Activated CD8-positive, alpha-beta T cell treated with anti-CD3 and anti-CD28 coated beads, Interleukin-2, amount 10 ng/mL, durations not matched to agents 7 days and 5 days (primary cell): ENCODE measurements at places on chromosomes 13 and 19.

- no peak for DNase-seq
- H3K4me3 ChIP-seq, result no peak overlapping the region
- no peaks in the 10 kb centered on the region for H3K36me3 ChIP-seq
- no peaks in the 10 kb centered on the region for H3K4me1 ChIP-seq
Observed at GRCh38 chr13:43516401-43516833, 270.4 kb downstream of the ENOX1 start.

DNA sequence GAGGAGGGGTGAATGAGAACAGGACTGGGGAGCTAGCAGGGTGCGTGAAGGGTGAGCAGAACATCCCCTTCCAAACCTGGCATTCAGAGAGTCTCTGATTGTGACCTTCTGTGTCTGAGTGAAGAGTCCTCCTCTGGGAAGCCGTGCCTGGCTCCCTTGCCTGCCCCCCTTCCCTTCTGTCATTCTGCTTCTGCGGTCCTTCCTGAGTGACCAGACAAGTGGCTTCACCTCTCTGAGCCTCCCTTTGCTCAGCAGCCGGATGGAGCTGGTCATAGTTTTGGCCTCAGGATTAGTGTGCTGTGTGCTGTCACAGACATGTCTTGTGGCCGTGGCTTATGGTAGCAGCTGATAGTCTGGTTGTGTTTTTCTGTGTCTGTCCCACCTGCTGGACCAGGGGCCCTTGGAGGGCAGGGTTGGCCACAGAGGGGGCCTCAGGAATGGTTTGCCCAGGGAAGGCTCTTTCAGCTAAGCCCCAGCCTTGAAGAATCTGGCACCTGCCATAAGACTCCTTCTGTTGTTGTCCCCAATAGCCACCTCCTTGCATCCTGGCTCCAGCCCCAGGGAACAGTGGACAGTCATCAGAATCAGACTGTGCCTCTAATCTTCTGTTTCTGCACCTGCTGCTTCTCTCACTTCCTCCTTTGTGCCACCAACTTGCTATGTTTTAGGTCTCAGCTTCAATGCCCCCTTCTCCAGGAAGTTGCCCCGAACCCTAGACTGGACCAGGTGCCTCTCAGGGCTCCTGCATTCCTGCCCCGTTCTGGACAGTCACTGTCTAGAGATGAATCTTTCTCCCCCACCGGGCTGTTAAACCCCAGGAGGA is 5.9 kb downstream of the CLPTM1 start:
- no peaks in the 10 kb centered on the region for H3K27me3 ChIP-seq
- peaks cover 11% of the 10 kb centered on the region for H3K36me3 ChIP-seq
- no peak overlapping the region for H3K4me3 ChIP-seq
- peak overlapping the region; percentile 45 for H3K27ac ChIP-seq
- peaks cover 23% of the 10 kb centered on the region for H3K4me1 ChIP-seq
- no peak for DNase-seq

- H3K27me3 ChIP-seq, result peaks cover 15% of the 10 kb centered on the region
- no peak overlapping the region for H3K27ac ChIP-seq
- peak; percentile 40 for DNase-seq
Observed at GRCh38 chr19:50427997-50428425, 4.7 kb upstream of the MYBPC2 start.

DNA sequence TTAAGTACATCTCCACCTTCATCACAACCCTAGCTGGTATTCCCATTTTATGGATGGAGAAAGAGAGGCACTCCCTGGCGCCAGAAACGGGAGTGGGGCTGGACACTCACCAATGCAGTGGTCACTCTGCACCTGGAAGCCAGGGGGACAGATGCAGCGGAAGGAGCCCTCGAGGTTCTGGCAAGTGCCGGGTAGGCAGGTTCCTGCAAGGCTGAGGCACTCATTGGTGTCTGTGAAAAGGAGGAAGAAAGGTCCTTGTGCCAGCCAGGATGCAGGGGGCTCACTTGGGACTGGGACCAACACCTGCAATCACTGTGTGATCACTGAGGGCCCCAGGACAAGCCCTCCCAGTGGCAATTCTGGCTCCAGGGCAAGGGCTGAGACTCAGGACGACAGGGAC is 41.8 kb downstream of the CCL25 start:
- H3K27me3 ChIP-seq, result peaks cover 3% of the 10 kb centered on the region
- no peaks in the 10 kb centered on the region for H3K4me1 ChIP-seq
- H3K27ac ChIP-seq, result no peak overlapping the region
- H3K36me3 ChIP-seq, result peaks cover 4% of the 10 kb centered on the region

GRCh38 chr19:21569494-21569865 is 64.1 kb downstream of the ZNF429 start:
- H3K27ac ChIP-seq, result peak overlapping the region; percentile 96
- H3K4me1 ChIP-seq, result peaks cover 18% of the 10 kb centered on the region
- H3K4me3 ChIP-seq, result peak overlapping the region; percentile 94

DNA sequence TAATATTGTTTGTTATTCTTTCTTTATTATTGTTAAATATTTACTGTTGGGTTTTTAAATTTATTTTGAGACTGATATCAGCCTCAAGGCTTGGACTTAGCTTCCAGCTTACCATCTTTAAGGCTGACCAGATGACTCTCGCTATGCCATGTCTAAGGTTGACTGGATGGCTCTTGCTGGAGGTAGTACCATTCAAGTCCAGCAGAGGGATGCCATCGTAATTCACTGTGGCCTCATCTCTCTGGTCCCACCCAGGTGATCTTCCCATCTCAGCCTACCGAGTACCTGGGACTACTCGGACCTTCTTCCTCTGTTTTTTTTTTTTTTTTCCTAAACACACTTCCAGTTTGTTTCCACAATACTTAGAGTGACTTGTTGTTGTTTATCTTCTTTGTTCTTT is 41.7 kb upstream of the ZNF91 start:
- H3K27me3 ChIP-seq, result no peaks in the 10 kb centered on the region
- no peak overlapping the region for H3K4me3 ChIP-seq
- peaks cover 2% of the 10 kb centered on the region for H3K36me3 ChIP-seq
- no peak for DNase-seq
- no peak overlapping the region for H3K27ac ChIP-seq
- no peaks in the 10 kb centered on the region for H3K4me1 ChIP-seq

GRCh38 chr13:53013113-53013512 is 15.5 kb upstream of the OLFM4 start:
- no peaks in the 10 kb centered on the region for H3K4me1 ChIP-seq
- no peak overlapping the region for H3K4me3 ChIP-seq
- no peak for DNase-seq
- H3K27me3 ChIP-seq, result peaks cover 4% of the 10 kb centered on the region
- H3K27ac ChIP-seq, result no peak overlapping the region

GRCh38 chr19:38360839-38361631 is 13.3 kb upstream of the PSMD8 start:
- peaks cover 32% of the 10 kb centered on the region for H3K27me3 ChIP-seq
- peaks cover 18% of the 10 kb centered on the region for H3K4me1 ChIP-seq
- no peaks in the 10 kb centered on the region for H3K36me3 ChIP-seq
- H3K4me3 ChIP-seq, result peak overlapping the region; percentile 86
- no peak for DNase-seq
- no peak overlapping the region for H3K27ac ChIP-seq

DNA sequence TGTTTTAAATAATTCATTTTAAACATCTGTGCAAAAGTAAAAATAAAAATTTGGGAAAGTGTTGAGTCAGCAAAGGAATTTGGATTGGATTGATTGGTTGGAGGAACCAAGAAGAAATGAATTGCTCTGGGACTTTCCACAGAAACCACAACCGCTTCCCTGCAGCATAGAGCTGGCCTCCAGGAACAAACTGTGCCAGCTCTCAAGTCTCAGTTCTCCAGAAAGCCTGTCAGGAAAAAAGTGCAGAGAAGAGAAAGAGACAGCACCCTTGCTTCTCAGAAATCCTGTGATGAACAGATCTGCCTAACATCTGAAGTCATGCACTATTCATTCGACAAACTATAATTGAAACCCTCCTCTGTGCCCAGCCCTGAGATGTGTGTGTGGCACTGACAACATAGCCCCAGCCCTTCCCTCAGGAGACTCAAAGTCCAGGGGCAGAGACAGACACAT is 14.8 kb downstream of the LYPD3 start:
- peaks cover 18% of the 10 kb centered on the region for H3K4me1 ChIP-seq
- no peaks in the 10 kb centered on the region for H3K36me3 ChIP-seq
- H3K27me3 ChIP-seq, result no peaks in the 10 kb centered on the region
- H3K27ac ChIP-seq, result no peak overlapping the region

DNA sequence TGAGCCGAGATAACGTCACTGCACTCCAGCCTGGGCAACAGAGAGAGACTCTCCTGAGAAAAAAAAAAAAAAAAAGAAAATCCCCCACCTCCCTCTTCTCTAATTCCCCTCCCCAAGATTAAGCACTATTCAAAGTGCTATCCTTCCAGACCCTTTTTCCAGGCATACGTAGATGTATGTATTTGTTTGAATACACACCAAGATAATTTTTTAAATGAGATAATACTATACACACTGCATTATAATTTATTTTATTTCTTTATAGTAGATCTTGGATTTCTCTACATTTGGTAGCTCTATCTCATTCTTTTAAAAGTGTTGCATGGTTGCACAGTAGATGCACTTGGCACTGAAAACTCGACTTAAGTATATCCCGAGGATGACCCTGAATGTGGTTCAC is 32.5 kb downstream of the CAB39L start:
- no peak overlapping the region for H3K4me3 ChIP-seq
- H3K36me3 ChIP-seq, result no peaks in the 10 kb centered on the region
- no peak for DNase-seq

DNA sequence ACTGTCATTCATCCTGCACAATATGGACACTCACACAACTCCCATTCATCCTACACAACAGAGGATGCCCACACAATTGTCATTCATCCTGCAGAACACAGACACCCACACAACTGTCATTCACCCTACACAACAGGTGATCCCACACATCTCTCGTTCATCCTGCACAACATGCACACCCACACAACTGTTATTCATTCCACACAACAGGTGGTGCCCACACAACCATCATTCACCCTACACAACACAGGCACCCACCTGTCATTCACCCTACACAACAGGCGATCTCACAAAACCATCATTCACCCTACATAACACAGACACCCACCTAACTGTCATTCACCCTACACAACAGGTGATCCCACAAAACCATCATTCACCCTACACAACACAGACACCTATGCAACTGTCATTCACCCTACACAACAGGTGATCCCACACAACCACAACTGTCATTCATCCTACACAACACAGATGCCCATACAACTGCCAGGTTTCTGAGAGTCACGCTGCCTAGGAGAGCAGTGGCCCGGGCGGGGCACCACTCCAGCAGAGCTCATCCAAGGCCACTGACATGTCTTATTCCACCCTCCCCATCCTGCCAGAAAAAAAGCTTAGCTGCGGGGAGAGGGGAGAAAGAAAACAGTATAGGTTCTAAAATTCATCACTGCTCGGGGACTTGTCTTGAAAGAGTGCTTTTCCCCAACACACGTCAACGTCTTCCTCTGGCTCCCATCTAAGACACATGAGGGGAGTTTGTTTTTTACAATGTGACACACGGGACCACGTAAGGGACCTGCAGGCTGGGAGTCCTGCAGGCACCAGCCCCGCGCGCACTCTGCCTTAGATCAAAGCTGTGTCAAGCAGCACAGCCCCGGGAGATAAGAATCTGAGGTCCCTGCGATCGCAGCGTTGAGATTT is 44.0 kb downstream of the KLF2 start:
- H3K27me3 ChIP-seq, result peaks cover 11% of the 10 kb centered on the region
- peaks cover 38% of the 10 kb centered on the region for H3K4me1 ChIP-seq
- H3K4me3 ChIP-seq, result no peak overlapping the region
- peaks cover 27% of the 10 kb centered on the region for H3K36me3 ChIP-seq

DNA sequence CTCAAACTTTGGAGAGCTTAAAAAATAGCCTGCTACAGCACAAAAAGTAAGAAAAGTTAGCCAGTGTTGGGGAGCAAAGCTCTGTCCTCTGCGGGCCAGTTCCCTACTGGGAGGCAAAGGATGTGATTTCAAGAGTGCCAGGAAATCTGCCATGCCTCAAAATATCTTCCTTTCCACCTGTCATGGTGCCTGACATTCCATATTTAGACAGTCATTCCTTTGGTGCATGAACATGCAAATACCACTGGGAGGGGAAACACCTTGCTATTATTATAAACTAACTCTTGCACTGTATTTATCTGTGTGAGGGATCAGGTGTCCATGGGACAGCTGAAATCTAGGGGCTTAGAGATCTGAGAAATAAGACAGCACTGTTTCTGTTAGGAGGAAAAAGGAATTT is 10.3 kb downstream of the FREM2 start:
- no peaks in the 10 kb centered on the region for H3K36me3 ChIP-seq
- no peak for DNase-seq
- H3K27ac ChIP-seq, result no peak overlapping the region
- no peak overlapping the region for H3K4me3 ChIP-seq
- H3K27me3 ChIP-seq, result no peaks in the 10 kb centered on the region

DNA sequence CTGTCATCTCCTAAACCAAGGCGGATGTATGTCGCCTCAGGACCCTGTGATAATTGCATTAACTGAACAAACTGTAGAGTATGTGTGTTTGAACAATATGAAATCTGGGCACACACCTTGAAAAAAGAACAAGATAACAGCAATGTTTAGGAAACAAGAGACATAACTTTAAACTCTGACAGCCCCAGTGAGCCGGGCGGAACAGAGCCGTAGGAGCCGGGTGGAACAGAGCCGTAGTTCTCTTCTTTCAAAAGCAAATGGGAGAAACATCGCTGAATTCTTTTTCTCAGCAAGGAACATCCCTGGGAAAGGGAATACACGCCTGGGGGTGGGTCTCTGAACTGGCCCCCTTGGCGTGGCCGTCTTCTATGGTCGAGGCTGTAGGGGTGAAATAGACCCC is 31.8 kb upstream of the ZNF675 start:
- H3K27me3 ChIP-seq, result peaks cover 2% of the 10 kb centered on the region
- H3K4me1 ChIP-seq, result peaks cover 4% of the 10 kb centered on the region
- H3K36me3 ChIP-seq, result peaks cover 4% of the 10 kb centered on the region
- no peak for DNase-seq

DNA sequence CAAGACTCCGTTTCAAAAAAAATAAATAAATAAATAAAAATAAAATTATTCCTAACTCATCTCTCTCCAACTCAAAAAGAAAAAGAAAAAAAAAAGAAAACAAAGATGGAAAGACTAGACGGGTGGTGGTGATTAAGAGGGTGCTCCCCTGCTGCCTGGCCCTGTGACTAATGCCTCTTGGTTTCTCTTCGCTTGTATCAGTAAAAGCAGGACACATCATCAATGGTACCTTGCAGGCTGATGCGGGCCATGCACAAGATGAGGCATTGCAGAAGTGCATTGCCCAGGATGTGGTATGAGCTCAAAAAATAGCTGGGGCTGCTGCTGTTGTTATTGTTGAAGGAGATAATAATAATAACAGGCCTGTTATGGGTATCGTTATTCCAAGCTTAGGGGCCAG is 14.6 kb downstream of the ACER1 start:
- H3K27me3 ChIP-seq, result peaks cover 1% of the 10 kb centered on the region
- H3K4me3 ChIP-seq, result no peak overlapping the region
- DNase-seq, result no peak
- no peak overlapping the region for H3K27ac ChIP-seq
- H3K4me1 ChIP-seq, result no peaks in the 10 kb centered on the region
- no peaks in the 10 kb centered on the region for H3K36me3 ChIP-seq

DNA sequence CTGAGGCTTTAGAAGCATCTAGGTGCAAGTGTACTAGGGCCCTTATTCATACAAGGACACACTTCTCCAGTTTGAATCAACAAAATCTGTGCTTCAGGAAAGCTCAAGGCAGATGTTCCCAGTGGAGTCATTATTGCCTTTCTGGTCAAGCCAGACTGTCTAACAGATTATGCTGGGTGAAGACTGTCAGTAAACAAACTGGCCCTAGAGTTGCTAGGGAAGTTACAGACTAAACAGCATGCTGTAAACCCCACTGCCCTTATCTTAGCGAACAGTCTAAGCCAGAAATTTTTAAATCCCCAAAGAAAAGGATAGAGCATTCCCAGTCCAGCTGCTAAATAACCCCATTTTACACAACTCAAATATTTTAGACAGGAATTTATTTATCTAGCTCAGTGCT is 1701.3 kb upstream of the PRR20A start:
- H3K4me3 ChIP-seq, result no peak overlapping the region
- no peaks in the 10 kb centered on the region for H3K36me3 ChIP-seq
- no peak for DNase-seq
- H3K4me1 ChIP-seq, result no peaks in the 10 kb centered on the region
- no peak overlapping the region for H3K27ac ChIP-seq
